ENCODE measurements at places on chromosomes 2 and 18.

DNA sequence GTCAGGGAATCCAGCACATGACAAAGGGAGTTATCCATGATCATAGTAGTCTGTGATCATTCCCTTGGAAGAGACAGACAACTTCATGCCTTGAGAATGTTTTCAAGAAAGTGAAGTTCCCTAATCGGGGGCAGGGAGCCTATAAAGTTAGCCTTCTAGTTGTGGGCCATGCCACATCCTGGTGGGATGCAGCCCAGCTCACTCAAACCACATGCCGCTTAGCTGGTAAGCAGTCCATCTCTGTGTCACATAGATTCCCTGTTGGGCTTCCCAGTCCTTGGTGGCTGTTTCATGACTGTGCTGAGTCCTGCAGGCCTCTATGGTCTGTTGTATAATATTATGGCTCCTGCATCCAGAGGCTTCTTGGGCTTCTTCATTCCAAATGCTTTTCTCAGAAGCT is 11.4 kb upstream of the ARHGAP25 start:
- no peak for DNase-seq

GRCh38 chr2:134739879-134740301 is 21.1 kb upstream of the TMEM163 start:
- no peak for DNase-seq

DNA sequence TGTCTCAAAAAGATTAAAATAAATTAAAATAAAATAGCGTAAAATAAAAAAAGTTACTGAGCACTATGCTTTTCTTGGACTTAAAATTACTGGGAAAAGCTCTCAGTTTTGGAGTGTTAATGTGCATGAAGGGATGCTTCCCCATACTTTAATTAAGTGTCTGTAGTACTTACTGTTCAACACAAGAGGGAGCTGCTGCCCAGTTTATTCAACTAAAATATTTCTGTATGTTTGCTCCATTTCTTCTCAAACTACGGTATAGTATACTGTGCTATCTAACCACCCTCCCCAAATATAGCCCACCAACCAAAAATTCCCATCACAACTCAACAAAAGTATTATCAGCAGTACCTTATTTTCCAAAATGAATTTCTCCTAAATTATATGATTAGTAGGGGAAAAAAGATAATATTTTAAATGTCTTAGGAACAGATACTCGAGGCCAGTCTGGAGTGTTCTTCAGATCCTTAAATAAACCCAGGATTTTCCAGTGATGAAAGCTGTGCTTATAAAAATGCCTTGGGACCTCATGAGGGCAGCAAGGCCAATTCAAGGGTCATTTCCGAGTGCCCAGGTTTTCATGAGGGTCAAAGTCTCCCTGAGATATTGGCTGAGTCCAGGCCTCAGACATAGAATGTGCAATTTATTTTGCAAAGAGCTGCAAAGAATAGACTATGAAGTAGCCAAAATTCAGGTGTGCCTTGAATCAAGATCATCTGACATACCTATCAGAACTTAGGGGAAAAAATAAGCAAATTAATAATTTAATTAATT is 64.1 kb downstream of the CHRNA1 start:
- DNase-seq = peak; percentile 59

GRCh38 chr2:47651296-47651695 is 131.6 kb upstream of the MSH6 start:
- DNase-seq = no peak

- no peak for DNase-seq
Observed at GRCh38 chr2:144225076-144225475, 294.8 kb downstream of the ZEB2 start.

GRCh38 chr18:34730774-34731173 is 20.7 kb downstream of the DTNA start:
- no peak for DNase-seq
